Transverse colon (tissue), 4 donors: ENCODE measurements at places on chromosomes 7 and 10. TPM values are rescaled to one million over a fixed set of nuclear protein-coding genes. Genes with fewer than 3 reads are reported as not detected.
A peak's percentile ranks its signal among the peaks of the same experiment; 100 is the strongest.

DNA sequence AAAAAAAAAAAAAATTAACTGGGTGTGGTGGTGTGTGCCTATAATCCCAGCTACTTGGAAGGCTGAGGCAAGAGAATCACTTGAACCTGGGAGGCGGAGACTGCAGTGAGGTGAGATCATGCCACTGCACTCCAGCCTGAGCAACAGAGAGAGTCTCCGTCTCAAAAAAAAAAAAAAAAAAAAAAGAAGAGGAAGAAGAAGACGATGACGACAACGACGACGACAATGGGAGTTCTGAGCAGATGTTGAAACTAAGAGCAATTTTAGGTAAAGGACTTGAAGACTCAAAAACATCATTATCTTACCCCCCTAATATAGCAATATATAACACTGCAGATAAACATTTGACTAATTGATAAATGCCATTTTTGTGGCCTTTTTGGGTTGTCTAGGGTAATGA is 39.5 kb upstream of the PPP1R17 start:
- no peaks in the 10 kb centered on the region for H3K36me3 ChIP-seq
- H3K4me3 ChIP-seq, result no peak overlapping the region
- no peaks in the 10 kb centered on the region for H3K27me3 ChIP-seq
- no peak overlapping the region for H3K27ac ChIP-seq
- H3K4me1 ChIP-seq, result no peaks in the 10 kb centered on the region
- no peak for DNase-seq

Gene STK17A
- total RNA-seq, result 31.5 TPM

Gene PILRA
- total RNA-seq, result not detected

GRCh38 chr7:100887516-100888290 is 1.8 kb downstream of the UFSP1 start:
- H3K36me3 ChIP-seq, result no peaks in the 10 kb centered on the region
- peak overlapping the region; percentile 95 for H3K27ac ChIP-seq
- H3K4me1 ChIP-seq, result peaks cover 26% of the 10 kb centered on the region
- no peaks in the 10 kb centered on the region for H3K27me3 ChIP-seq
- no peak overlapping the region for H3K4me3 ChIP-seq

GRCh38 chr7:41758321-41758720 is 55.4 kb upstream of the INHBA start:
- no peak overlapping the region for H3K27ac ChIP-seq
- no peaks in the 10 kb centered on the region for H3K27me3 ChIP-seq

- H3K27ac ChIP-seq, result peak overlapping the region; percentile 79
- no peaks in the 10 kb centered on the region for H3K27me3 ChIP-seq
- DNase-seq, result peak; percentile 63
These were observed 13.1 kb downstream of the PHKG1 start for GRCh38 chr7:56079450-56080185.

GRCh38 chr10:3623746-3624145 is 161.3 kb downstream of the KLF6 start:
- peak overlapping the region; percentile 18 for H3K27ac ChIP-seq
- no peak for DNase-seq

GRCh38 chr7:70446448-70447143 is 685.3 kb upstream of the GALNT17 start:
- DNase-seq, result no peak
- no peaks in the 10 kb centered on the region for H3K36me3 ChIP-seq
- no peaks in the 10 kb centered on the region for H3K4me1 ChIP-seq
- H3K27me3 ChIP-seq, result no peaks in the 10 kb centered on the region

GRCh38 chr7:44215531-44215930 is 14.8 kb downstream of the YKT6 start:
- DNase-seq, result no peak
- peaks cover 19% of the 10 kb centered on the region for H3K36me3 ChIP-seq
- no peaks in the 10 kb centered on the region for H3K4me1 ChIP-seq
- H3K4me3 ChIP-seq, result no peak overlapping the region

GRCh38 chr7:156155988-156156733 is 343.9 kb upstream of the SHH start:
- no peaks in the 10 kb centered on the region for H3K27me3 ChIP-seq
- DNase-seq, result no peak
- H3K4me1 ChIP-seq, result no peaks in the 10 kb centered on the region
- no peak overlapping the region for H3K4me3 ChIP-seq
- no peak overlapping the region for H3K27ac ChIP-seq
- no peaks in the 10 kb centered on the region for H3K36me3 ChIP-seq

DNA sequence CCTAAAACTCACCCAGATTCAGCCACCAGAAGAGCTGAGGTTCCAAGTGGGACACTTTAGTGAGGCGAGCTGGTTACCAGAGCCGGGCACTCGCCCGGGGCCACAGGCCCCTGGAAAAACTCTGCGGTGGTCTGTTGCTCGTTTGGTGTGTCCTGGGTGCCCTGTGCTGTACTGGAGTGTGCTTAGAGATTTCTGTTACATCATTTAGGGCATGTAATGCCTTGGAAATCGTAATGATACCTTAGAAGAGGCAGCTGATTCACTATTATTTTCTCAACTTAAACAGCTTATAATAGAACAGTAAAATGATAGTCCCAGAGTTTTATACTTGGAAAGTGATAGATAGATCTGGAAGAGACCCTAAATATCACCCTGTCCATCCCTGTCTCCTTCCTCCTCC is 48.5 kb upstream of the BTBD16 start:
- no peak for DNase-seq
- no peak overlapping the region for H3K27ac ChIP-seq
- H3K27me3 ChIP-seq, result no peaks in the 10 kb centered on the region
- H3K4me3 ChIP-seq, result no peak overlapping the region

- no peak overlapping the region for H3K4me3 ChIP-seq
- H3K27ac ChIP-seq, result no peak overlapping the region
- H3K27me3 ChIP-seq, result no peaks in the 10 kb centered on the region
- H3K36me3 ChIP-seq, result no peaks in the 10 kb centered on the region
- no peaks in the 10 kb centered on the region for H3K4me1 ChIP-seq
These were observed 19.1 kb upstream of the EXOC6 start for GRCh38 chr10:92829042-92829785.

Gene TAS2R41
- total RNA-seq, result not detected

DNA sequence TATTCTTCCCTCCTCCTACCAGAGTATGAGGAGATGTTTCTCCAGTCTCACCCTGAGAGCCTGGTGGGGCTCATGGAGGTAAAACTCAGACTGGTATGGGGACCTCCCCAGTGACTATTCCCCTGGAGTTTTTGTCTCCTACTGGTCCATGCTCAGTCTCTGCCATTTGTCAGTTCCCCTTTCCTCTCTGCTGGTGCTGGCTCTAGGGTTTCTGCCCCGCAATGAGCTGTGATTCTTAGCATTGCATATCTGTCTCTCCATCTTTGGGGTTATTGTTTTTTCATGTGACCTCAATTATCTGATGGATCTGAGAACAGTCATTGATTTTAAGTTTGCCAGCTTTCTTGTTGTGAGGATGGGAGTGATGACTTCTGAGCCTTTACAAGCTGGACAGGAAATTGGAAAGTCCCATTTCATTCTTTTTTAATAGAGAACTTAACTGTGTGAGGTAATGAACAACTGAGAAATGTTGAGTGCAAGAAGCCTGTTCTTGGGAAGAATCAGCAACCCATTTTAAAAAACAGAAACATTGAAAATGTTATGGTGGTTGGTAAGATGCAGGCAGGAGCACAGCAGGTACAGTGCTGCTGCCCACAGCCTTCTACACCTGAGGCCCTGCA is 26.9 kb downstream of the NACAD start:
- no peak for DNase-seq
- H3K36me3 ChIP-seq, result no peaks in the 10 kb centered on the region
- no peaks in the 10 kb centered on the region for H3K4me1 ChIP-seq
- no peaks in the 10 kb centered on the region for H3K27me3 ChIP-seq
- no peak overlapping the region for H3K4me3 ChIP-seq
- H3K27ac ChIP-seq, result no peak overlapping the region

GRCh38 chr10:130660266-130660665 is 524.1 kb downstream of the GLRX3 start:
- no peak for DNase-seq
- H3K4me3 ChIP-seq, result no peak overlapping the region
- no peaks in the 10 kb centered on the region for H3K4me1 ChIP-seq

DNA sequence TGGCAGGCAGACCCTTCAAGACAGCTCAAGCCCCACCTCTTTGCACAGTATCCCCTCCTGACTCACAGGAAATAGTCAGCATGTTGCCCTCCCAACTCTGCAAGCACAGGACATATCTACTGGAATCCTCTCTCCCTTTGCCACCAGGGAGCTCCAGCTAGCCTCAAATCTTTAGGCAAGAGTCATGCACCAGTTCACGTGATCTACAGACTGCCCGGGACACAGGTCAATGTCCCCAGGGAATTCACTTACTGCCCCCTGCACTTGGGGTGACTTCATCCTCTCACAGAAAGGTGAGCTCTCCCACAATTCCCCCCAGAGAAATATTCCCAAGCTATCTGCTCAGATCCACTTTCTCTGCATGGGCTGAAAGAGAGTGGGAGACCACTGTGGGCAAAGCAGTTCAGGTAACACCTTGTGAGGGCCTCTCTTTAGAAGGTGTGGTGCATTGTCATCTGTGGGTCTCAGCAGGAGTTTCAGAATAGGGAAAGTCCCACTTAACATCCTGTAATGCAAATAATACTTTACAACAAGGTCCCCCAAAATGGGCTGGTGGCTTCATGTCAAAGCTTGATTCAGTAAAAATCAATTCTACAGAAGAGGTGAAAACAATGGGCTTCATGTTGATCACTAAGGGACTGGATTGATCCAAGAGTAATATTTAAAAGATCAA is 129.9 kb downstream of the NOC3L start:
- no peaks in the 10 kb centered on the region for H3K4me1 ChIP-seq
- DNase-seq, result no peak
- H3K4me3 ChIP-seq, result no peak overlapping the region
- peaks cover 11% of the 10 kb centered on the region for H3K36me3 ChIP-seq

DNA sequence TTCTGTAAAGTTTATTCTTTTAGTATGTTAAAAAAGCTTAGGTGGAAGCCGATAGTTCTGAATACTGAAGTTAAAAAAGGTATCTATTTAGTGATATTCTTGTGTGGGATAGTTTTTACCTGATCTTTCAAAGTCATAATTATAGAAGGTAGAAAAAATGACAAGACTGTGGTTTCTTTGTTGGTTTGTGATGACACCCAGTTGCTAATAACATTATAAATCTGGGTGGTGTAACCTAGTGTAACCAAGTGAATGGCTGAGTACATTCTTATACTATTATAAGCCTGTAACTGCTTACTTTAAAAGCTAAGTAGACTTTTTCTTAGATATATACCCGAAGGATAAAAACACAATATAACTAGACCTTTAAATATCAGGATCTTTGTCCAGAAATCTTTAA is 2.3 kb downstream of the CDK13 start:
- no peaks in the 10 kb centered on the region for H3K36me3 ChIP-seq
- H3K4me1 ChIP-seq, result peaks cover 55% of the 10 kb centered on the region
- DNase-seq, result no peak
- peak overlapping the region; percentile 100 for H3K27ac ChIP-seq

Gene SND1
- 64.3 TPM for total RNA-seq
